AML-193 (cell line): ENCODE measurements at places on chromosomes 4 and X.

- no peak for DNase-seq
Observed at GRCh38 chr4:164888096-164888715, 11.2 kb downstream of the APELA start.

GRCh38 chr4:147753047-147753446, 21.2 kb downstream of the ARHGAP10 start:
- DNase-seq = no peak

DNA sequence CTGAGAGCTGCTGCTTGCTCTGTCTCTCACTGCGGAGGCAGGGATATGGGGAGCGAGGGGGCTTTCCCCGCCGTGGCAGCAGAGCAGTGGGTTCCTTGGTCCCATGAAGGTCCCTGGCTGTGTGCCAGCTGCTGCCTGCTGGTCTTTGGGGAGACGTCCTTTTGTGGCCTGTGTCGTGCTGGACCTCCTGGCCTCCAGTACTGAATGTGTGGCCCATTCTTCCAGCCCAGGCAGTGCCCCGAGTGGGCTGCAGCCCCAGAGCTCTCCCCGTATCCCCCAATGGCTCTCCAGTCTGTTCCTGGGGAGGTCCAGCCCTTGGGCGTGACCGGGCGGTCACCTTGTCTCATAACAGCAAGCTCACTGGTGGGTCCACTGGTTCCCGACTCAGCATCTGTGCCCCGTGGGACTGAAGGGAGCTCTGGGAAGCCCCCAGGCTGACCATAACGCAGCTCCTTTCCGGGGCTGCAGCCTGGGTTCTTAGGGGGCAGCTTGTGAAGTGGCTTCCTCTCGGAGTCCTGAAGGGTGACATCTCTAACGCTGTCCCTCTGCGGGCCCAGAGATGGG, 115.6 kb downstream of the SMIM20 start:
- no peak for DNase-seq

DNA sequence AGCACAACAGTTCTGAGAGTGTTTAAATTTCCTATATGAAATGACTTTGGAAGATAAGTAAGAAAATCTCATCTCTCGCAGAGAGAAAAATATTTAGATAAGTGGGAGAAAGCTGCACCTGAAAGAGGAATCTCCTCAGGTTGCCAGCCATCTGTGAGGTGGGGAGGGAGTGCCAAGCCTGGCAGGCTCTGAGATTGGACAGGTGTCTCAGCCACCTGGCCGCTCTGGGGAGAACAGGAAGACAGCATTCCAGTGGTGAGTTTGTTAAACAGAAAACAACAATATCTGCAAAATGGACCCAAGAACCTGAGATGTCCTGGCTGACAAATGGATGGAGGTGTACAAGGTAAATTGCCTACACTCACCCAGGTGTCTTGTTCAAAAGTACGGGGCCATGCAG, 31.3 kb downstream of the EMCN start:
- no peak for DNase-seq

DNA sequence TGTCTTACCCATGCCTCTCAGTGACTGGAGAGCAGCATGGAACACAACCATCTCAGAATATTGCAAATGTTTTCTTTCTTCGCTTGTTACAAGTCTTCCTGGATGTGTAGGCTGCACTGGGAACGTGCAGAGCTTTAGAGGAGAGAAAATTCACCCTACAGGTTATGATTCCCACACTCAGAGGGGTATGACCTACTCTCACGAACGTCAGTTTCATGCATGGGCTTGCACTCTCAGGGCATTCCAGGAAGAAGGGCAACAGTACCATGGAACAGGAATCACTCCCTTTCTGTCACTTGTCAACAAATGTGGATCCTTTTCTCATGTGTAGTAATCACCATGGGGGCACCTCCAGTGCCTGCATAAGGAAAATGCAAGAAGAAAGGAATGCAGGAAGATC, 75.8 kb downstream of the NBDY start:
- no peak for DNase-seq

GRCh38 chr4:176044589-176044951, 21.1 kb upstream of the WDR17 start:
- DNase-seq = no peak

GRCh38 chr4:28238876-28239275, 1378.2 kb downstream of the STIM2 start:
- no peak for DNase-seq

DNA sequence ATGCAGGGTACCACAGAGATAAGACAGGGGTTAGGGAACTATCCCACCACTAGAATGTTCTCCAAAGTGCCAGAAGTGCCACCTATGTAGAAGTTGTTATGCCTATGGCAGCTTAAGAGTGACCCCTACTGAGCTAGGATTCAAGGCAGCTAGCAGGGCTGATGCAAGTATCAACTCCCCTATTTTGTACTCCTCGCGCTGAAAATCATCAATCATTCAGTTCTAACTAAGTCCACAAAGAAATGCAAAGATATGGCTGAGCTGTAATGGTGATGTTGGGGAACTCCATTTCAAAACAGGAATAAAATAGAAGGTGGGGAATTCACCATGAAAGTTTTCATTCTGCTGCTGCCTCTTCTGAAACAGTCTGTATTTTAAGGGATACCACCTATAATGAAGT, 13.8 kb downstream of the ACSL4 start:
- DNase-seq = no peak

GRCh38 chr4:2871911-2872310, 28.3 kb downstream of the ADD1 start:
- DNase-seq = peak; percentile 31

DNA sequence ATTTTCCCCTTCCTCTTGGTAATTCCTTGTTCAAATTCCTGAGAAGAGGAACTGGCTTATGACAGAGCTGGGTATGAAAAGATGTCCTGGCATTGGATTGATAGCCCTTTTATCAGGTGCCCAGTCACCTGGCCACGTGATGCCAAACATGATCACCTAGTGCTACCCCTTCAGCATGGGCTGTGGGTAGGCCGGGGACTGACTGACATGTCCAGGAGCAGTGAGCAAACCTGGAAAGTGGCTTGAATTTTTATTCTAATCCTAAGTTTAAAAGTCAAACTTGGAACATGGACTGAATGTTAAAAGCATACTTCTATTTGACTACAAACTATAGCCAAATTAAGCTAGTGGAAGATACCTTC, 99.7 kb upstream of the CXCL13 start:
- DNase-seq = no peak

- no peak for DNase-seq
Observed at GRCh38 chr4:1945912-1946311, 62.9 kb downstream of the NELFA start.

- no peak for DNase-seq
Observed at GRCh38 chr4:141643557-141643956, 7.2 kb downstream of the IL15 start.

- no peak for DNase-seq
Observed at GRCh38 chr4:96708766-96709165, 868.9 kb downstream of the PDHA2 start.

DNA sequence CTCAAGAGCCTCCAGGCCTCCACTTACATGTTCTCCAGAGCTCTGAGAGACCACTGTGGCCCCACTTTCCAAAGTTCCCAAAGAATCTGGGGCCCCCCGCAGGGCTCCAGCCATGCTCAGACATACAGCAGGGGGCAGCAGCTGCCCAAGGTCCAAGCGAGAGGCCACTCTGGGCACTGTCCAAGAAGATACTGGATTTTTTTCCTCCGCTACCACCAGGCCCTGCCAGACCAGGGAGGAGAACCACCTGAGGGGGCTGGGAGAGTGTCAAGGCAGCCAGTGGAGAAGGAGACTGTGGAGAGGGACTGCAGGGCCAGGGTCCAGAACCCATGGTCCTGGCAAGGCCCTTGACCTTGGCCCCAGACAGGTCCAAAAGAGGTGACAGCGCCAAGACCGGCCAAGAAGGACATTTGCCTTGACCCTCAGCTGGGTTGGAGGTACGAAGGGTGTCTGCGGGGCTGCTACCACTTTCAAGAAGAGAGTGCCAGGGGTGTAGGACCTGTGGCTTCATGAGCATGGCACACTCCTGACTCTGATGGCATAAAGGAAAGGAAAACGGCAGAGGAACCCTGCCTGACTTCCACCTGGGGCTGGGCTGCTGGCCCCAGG, 5.3 kb downstream of the EMD start:
- no peak for DNase-seq

DNA sequence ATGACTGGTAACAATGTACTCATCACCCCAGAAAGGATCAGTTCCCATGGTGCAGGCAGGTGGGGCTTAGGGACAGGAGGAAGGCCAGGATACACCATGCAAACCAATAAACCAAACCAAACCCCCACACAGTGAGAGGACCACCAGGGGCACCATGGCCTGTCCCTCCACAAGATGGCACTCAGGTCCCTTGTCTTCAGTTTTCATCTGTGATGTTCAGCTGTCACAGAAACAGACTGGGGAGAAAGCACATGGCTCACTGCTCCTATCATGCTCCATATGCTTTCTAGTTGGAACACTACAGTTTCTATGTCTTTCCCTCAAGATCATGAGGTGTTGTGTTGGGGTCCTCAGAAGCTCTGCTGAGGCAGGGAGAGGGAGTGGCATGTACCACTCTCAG, 10.1 kb downstream of the HS3ST1 start:
- DNase-seq = no peak

GRCh38 chr4:25578432-25578831, 77.2 kb upstream of the SLC34A2 start:
- no peak for DNase-seq

DNA sequence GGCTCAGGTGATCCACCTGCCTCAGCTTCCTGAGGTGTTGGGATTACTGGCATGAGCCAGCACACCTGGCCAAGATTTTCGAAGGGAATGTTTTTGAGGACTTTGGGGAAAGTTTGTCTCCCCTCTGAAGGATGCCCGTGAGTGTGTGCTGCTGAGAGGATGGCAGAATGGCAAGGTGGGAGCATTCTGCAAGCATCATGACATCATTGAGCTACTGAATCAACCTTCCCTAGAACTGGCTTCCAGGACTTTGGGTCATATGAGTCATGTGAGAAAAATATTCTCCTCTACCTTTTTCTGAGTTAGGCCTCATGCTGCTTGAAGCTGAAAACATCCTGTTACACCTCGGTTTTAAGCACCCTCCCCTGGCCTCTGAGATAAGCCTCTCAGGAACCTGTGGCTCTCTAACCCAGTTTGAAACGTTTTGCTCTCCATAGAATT, 31.0 kb downstream of the TMEM131L start:
- DNase-seq = no peak

- DNase-seq = no peak
Observed at GRCh38 chr4:180674619-180675358, 1568.4 kb upstream of the TENM3 start.

DNA sequence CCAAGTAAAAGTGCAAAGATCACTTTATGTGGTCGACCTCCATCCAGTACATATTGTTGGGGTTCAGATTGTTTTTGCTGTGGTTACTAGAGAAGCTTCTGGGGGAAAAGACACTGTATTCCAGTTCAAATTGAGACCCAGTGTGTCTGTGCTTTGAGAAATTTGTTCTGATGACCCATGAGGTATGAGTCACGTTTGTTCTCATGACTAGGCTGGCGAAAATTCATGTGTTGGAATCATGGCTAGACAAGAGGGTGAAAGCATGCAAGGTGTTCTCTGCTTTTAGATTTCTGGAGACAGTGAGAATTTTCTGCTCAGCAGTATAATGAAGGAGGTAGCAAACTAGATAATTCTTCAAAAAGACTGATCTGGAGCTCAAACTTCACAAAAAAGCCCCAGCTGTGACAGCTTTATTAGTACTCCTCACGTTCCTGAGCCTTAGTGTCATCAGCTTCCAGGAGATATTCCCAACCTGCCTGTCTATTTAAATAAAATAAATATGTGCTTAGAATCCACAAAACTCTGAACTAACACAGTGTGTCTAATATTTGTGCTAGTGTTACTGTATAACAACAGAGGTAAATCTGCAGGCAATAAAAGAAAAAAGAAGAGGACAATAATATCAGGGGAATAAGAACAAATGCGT, 24.4 kb upstream of the FAM47B start:
- DNase-seq = no peak

GRCh38 chr4:3071811-3072210, 2.5 kb downstream of the HTT-AS start:
- DNase-seq = no peak

GRCh38 chr4:7422898-7423180, 11.9 kb downstream of the PSAPL1 start:
- no peak for DNase-seq

GRCh38 chr4:84379917-84380641, 119.0 kb downstream of the NKX6-1 start:
- no peak for DNase-seq

DNA sequence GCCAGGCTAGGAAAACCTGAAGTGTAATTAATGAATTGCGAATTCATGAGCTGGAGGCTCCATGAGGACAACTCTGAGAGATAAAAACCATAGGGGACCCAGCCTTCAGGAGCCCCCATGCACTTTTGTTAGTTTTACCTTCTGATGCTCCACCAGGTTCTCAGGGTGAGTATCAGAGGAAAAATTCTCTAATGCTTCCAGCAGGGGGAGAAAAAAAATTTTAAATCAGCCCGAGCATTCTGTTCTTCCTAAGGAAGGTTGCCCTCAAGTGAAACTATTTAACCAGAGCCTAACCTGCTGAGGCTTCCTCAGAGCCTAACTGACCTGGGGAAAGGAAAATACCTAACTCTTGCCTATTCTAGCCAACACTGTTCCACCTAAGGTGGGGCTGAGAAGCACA, 552.6 kb downstream of the PPARGC1A start:
- no peak for DNase-seq

DNA sequence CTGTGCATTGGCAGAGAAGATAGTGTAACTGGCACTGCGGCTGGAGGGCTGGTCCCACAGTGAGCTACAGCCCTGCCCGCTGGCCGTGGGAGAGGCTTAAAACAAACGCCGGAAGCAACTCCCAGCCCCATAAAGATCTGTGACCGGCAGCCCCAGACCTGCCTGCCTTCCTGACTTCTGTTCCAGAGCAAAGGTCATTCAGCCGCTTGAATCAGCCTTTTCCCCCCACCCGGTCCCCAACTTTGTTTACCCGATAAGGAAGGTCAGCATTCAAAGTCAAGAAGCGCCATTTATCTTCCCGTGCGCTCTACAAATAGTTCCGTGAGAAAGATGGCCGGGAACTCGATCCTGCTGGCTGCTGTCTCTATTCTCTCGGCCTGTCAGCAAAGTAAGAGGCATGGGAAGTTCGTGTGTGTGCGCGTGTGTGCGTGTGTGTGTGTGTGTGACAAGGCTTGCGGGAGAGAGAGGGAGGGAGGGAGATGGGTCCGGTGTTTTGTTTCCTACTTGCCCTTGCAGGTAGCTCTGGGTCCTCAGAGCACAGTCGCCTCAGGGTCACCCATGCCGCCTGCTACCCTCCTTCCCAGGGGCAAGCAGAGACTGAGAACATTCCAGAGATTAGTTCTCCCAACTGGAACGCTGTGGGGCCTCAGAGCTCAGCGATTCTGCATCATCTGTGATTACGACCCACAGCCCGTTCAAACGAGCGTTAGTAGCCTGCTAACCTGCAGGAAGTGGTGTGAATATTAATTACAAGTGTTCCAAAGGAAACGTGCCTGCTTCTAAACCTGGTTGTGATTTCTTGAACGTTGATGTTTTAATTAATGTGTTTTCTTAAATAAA, at the start of gene MGST2:
Gene MGST2 (plus strand): TSS at position 130 of the 840 bp plus-strand sequence. CDS start 201 bp downstream, at position 331.
- DNase-seq = peak; percentile 55

GRCh38 chr4:16027626-16028025, 56.2 kb downstream of the PROM1 start:
- no peak for DNase-seq
